Astrocyte (in vitro differentiated cells and primary cell): ENCODE measurements at places on chromosomes 6 and 20. TPM values are rescaled to one million over a fixed set of nuclear protein-coding genes. Genes with fewer than 3 reads are reported as not detected.

DNA sequence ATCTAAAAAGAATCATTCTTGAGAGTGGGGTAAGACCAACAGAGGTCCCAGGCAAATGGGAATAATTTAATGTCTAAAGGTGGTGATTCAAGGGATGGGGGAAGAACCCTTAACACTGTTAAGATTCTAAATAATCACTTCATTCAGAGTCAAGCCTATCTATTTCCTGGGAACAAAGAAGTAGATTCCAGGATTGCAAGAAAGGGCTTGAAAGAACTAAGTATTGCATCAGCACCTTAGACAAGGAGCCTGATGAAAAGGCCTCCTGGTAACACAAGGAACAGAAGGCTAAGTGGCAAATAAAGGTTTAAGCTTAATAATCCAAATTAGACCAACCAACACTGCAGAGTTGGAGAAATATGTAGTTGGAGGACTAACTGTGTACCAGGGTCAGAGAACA is 620.7 kb upstream of the BTBD3 start:
- H3K4me3 ChIP-seq = no peak overlapping the region
- H3K27me3 ChIP-seq = no peaks in the 10 kb centered on the region
- no peak overlapping the region for H3K27ac ChIP-seq
- no peak for DNase-seq
- no peaks in the 10 kb centered on the region for H3K4me1 ChIP-seq

The KHDC1 gene
- total RNA-seq = 2.5 and 2.9 TPM in 2 replicates

GRCh38 chr6:30272032-30272431 is 54.7 kb upstream of the TRIM39 start:
- DNase-seq = no peak
- H3K4me1 ChIP-seq = no peaks in the 10 kb centered on the region
- H3K27me3 ChIP-seq = no peaks in the 10 kb centered on the region
- H3K36me3 ChIP-seq = no peaks in the 10 kb centered on the region

- H3K27ac ChIP-seq = no peak overlapping the region
- DNase-seq = no peak
- no peaks in the 10 kb centered on the region for H3K27me3 ChIP-seq
Observed at GRCh38 chr6:25489399-25489798, 162.6 kb upstream of the SCGN start.

- peaks cover 8% of the 10 kb centered on the region for H3K4me1 ChIP-seq
- H3K27me3 ChIP-seq = no peaks in the 10 kb centered on the region
- DNase-seq = peak; percentile 15
- H3K27ac ChIP-seq = no peak overlapping the region
- no peaks in the 10 kb centered on the region for H3K36me3 ChIP-seq
Observed at GRCh38 chr6:137001299-137001976, 43.3 kb downstream of the IL20RA start.

DNA sequence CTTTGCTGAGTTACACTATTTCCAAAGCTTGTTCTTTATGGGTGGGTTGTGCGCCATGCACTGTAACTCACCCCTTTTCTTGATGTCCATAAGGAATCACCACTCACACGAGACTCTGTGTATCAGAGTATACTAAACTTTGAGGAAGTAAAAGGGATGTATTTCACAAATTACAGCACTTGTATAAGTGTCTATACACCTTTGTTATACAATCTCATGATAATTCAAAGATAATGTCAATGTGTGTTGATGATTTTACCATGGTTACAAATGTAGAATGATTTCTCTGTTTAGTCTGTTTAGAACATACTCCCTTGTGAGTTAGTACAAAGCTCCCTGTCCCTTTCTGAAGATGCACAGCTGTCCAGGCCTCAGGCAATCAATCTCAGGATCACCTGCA is 922.2 kb upstream of the MAP3K7 start:
- H3K27ac ChIP-seq = no peak overlapping the region
- no peaks in the 10 kb centered on the region for H3K36me3 ChIP-seq
- no peak for DNase-seq
- no peak overlapping the region for H3K4me3 ChIP-seq
